ENCODE measurements at places on chromosomes 12 and 14. TPM values are rescaled to one million over a fixed set of nuclear protein-coding genes. Genes with fewer than 3 reads are reported as not detected.

GRCh38 chr12:70796989-70797388 is 123.5 kb downstream of the PTPRR start:
- no peaks in the 10 kb centered on the region for H3K4me1 ChIP-seq
- no peaks in the 10 kb centered on the region for H3K36me3 ChIP-seq
- H3K27ac ChIP-seq: no peak overlapping the region
- DNase-seq: no peak
- H3K4me3 ChIP-seq: no peak overlapping the region
- no peaks in the 10 kb centered on the region for H3K27me3 ChIP-seq

- H3K36me3 ChIP-seq: no peaks in the 10 kb centered on the region
- H3K4me3 ChIP-seq: no peak overlapping the region
- DNase-seq: peak; percentile 24
- peaks cover 4% of the 10 kb centered on the region for H3K4me1 ChIP-seq
- no peaks in the 10 kb centered on the region for H3K27me3 ChIP-seq
Measured at GRCh38 chr14:55936691-55937090, 181.5 kb upstream of the PELI2 start.

DNA sequence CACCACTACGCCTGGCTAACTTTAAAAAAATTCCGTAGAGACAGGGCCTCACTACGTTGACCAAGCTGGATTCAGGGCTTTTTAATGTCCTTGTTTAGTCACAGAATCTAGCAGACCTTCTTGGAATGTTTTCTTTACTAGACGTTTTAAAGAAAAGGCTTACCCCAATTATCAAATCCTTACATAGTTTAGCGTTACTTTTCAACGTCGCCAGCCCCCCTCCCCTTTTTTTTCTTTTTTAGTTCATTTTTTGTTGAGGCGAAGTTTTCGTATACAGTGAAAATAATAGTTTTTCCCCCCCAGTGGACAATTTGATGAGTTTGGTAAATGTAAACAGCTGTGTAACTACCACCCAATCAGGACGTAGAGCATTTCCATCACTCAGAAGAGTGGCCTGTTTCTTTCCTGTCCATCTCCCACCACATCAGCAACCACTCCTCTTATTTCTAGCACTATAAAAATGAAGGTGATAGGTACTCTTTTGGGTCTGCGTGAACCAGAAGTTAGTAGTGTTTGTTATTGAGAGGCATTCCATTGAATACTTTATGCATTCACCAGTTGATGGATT is 753 bp upstream of the DLGAP5 start:
- peaks cover 10% of the 10 kb centered on the region for H3K36me3 ChIP-seq
- peaks cover 15% of the 10 kb centered on the region for H3K4me1 ChIP-seq
- peak overlapping the region; percentile 89 for H3K4me3 ChIP-seq
- no peak overlapping the region for H3K27ac ChIP-seq
- no peak for DNase-seq

DNA sequence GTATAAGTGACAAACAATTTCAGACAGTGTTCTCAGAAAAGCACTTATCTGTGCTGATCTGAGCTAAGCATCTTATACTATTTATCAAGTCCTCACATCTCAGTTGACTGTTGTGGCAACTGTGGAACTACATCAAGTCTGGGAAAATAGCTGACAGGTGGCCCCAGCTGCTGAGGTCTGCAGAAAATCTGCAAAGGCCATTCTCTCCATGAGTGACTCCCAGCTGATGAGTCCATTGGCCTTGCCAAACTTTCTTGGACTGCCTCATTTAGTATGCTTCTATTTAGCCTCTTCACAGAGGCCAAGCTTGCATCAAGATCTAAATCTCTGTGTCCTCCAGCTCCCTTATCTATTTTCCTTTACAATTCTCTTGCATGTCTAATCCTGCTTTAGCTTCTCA is 174.5 kb upstream of the RBM19 start:
- no peaks in the 10 kb centered on the region for H3K4me1 ChIP-seq
- H3K27me3 ChIP-seq: peaks cover 84% of the 10 kb centered on the region
- no peak overlapping the region for H3K27ac ChIP-seq

DNA sequence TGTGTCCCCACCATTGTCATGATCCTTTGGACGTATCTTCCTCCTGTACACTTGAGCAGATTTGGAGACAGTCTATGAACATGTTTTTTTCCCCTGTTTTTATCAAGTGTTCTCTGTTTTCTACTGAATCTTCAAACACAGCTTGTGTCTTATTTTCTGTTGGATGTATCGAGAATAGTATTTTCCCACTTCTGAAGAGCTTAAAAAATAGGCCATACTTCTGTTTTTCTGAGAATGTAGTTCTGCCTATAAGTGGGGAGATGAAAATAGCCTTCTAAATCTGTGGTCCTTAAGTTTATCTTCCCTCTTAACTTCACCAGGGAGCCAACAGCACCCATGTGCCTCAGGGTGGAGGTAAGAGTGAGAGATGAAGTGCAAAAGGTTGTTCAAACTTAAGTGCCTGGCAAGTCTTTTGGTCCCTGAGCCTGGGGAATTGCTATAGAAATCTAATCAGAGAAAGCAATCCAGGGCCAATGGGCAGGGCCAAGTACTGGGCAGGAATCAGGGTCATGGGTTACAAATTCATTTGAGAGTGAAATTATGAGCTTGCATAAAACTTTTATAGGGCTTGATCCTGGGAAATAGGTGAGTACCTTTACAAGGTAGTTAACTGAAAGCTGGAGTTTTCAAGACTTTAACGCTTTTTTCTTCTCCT is 58.9 kb downstream of the ARF6 start:
- H3K4me1 ChIP-seq: no peaks in the 10 kb centered on the region
- H3K4me3 ChIP-seq: no peak overlapping the region
- no peak for DNase-seq

DNA sequence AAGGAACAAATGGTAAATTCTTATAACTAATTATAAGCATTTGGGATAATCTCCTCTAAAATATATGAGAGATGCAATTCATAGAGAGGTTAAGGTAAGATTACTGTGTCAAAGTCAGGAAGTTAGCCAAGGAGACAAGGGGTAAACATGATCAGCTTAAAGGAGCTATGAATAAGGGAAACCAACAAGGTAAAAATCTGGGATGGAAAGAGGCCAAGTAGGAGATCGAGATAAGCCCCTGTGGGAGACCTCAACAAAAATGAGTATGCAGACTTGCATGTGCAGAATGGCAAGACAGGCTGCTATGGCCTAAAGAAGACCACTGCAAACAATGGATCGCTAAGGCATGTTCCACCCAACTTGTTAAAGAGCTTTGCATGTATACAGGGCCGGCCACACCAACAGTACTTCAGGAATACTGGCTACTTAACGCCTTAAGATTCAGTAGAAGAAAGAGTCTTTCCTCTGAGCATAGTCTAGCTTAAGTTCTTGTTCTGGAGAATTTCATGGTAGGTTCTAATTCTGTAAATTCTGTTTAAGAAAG is 738.6 kb downstream of the GALC start:
- H3K4me1 ChIP-seq: peaks cover under 1% of the 10 kb centered on the region
- H3K36me3 ChIP-seq: no peaks in the 10 kb centered on the region
- DNase-seq: no peak
- no peak overlapping the region for H3K27ac ChIP-seq

- no peak for DNase-seq
- no peak overlapping the region for H3K4me3 ChIP-seq
- H3K36me3 ChIP-seq: no peaks in the 10 kb centered on the region
Measured at GRCh38 chr12:92068459-92068858, 77.2 kb downstream of the BTG1 start.

GRCh38 chr12:116689521-116689920 is 48.3 kb downstream of the SPRING1 start:
- peaks cover 31% of the 10 kb centered on the region for H3K4me1 ChIP-seq
- no peak overlapping the region for H3K4me3 ChIP-seq
- H3K27ac ChIP-seq: no peak overlapping the region

DNA sequence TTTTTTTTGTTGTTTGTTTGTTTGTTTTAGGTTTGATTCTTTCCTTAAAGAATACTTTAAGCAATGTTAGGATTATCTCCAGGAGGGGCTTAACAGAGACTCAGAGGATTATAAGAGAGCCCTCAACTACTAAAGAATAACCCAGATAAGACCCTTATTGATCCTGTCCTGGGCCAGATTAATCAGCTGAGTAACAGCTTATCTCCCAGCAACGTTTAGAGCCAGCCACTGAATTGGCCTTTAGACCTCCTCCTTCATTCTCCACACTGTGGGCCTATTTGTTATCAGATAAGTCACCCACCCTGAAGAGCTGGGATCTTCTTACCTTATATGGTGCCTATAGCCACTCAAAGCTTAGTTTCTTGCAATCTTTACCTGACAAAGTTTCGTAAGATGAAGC is 71.1 kb downstream of the FIGNL2 start:
- no peaks in the 10 kb centered on the region for H3K27me3 ChIP-seq
- no peak overlapping the region for H3K4me3 ChIP-seq
- H3K36me3 ChIP-seq: no peaks in the 10 kb centered on the region
- H3K27ac ChIP-seq: no peak overlapping the region
- DNase-seq: peak; percentile 42

GRCh38 chr14:23122086-23122485 is 3.0 kb upstream of the CEBPE start:
- H3K4me1 ChIP-seq: peaks cover 18% of the 10 kb centered on the region
- H3K27me3 ChIP-seq: no peaks in the 10 kb centered on the region
- no peak overlapping the region for H3K27ac ChIP-seq
- H3K36me3 ChIP-seq: no peaks in the 10 kb centered on the region

DNA sequence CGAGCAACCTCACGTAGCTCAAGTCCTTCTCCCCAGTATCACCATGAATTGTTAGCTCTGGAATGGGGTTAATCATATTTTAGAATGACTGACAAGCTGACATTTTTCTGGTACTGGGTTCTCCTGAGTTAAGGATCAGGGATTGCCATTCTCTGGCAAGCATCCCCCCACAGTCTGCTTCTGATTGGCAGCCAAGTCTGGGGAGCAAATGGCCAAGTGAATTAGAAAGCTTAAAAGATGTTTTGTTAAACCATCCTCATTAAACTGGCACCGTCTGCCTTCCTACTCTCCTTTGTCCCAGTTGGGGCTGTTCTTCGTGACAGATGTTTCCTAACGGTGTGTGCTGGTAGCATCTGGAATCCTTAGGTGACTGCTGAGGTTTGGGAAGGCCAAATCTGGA is 17.2 kb upstream of the CISTR start:
- H3K4me1 ChIP-seq: no peaks in the 10 kb centered on the region
- no peak overlapping the region for H3K27ac ChIP-seq
- DNase-seq: no peak
- H3K36me3 ChIP-seq: no peaks in the 10 kb centered on the region

DNA sequence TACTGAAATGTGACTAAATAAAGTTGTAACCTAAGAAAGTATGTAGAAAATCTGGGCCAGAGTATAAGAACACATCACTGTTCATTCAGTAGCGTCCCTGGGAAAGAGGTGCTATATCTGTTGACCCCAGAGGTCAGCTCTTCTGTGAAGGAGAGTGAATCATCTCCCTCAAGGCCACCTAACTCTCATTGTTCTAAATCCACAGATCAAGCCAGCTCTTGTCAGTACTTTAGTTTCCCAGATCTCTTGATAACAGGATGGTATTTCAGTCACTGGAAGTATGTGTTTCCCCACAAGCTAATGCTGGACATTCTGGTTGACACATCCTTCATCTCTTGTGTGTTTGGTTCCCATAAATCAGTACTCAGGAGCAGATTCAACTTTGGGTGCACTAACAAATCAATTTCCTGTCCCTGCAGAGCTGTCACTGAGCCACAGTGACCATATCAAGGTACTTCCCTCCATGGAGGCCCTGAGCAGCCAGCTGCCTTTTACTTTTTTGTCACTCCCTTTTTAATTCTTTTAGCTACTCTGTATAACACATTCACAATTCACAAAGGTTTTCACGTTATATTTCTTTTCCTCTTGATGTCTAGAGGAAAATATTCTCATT is 7.8 kb downstream of the KRT1 start:
- no peaks in the 10 kb centered on the region for H3K4me1 ChIP-seq
- H3K36me3 ChIP-seq: no peaks in the 10 kb centered on the region
- no peak overlapping the region for H3K4me3 ChIP-seq
- peaks cover 5% of the 10 kb centered on the region for H3K27me3 ChIP-seq
- no peak for DNase-seq

- no peak overlapping the region for H3K27ac ChIP-seq
- H3K4me3 ChIP-seq: no peak overlapping the region
- H3K27me3 ChIP-seq: no peaks in the 10 kb centered on the region
- peaks cover 6% of the 10 kb centered on the region for H3K4me1 ChIP-seq
Measured at GRCh38 chr14:97995038-97995437, 1197.9 kb downstream of the VRK1 start.

GRCh38 chr14:47389535-47389934 is 285.9 kb downstream of the MDGA2 start:
- peak overlapping the region; percentile 21 for H3K27ac ChIP-seq
- no peaks in the 10 kb centered on the region for H3K27me3 ChIP-seq
- H3K36me3 ChIP-seq: no peaks in the 10 kb centered on the region
- DNase-seq: peak; percentile 54
- H3K4me1 ChIP-seq: peaks cover 20% of the 10 kb centered on the region

GRCh38 chr12:18327036-18327435 is 65.7 kb downstream of the PIK3C2G start:
- no peaks in the 10 kb centered on the region for H3K36me3 ChIP-seq
- no peaks in the 10 kb centered on the region for H3K27me3 ChIP-seq
- H3K4me1 ChIP-seq: no peaks in the 10 kb centered on the region
- DNase-seq: no peak
- no peak overlapping the region for H3K27ac ChIP-seq

GRCh38 chr12:25074954-25075353 is 120.0 kb downstream of the DNAI7 start:
- no peak overlapping the region for H3K4me3 ChIP-seq
- H3K27me3 ChIP-seq: no peaks in the 10 kb centered on the region
- H3K4me1 ChIP-seq: no peaks in the 10 kb centered on the region
- DNase-seq: no peak
- no peaks in the 10 kb centered on the region for H3K36me3 ChIP-seq

- H3K27me3 ChIP-seq: peaks cover 100% of the 10 kb centered on the region
- peaks cover 24% of the 10 kb centered on the region for H3K4me1 ChIP-seq
- DNase-seq: peak; percentile 80
- H3K27ac ChIP-seq: no peak within 1 kb of the TSS
Measured at GRCh38 chr12:57738661-57739237, at the start of gene AGAP2. TSS of gene AGAP2 (minus strand) at chr12:57738742. CDS start at chr12:57738246, 496 bp downstream.

DNA sequence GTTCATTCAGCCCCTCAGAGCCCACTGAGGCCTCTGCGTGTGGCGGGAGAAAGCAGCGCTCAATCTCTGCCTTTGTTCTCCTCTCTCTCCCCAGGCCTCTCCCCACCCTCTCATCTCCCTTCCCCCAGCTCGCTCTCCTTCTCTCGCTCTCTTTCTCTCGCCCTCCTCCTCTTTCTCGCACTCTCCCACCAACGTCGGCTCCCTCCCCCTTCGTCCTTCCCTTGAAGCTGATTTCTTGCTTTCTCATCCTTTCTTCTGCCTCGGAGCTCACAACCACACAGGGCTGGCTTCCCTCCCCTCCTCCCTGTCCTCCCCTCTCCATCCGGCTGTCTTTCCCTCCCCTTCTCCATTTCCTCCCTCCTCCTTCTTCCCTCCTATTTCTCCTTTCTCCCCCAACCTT is 96.4 kb downstream of the LRRC74A start:
- no peaks in the 10 kb centered on the region for H3K36me3 ChIP-seq
- H3K4me1 ChIP-seq: peaks cover 67% of the 10 kb centered on the region
- H3K4me3 ChIP-seq: no peak overlapping the region
- H3K27ac ChIP-seq: no peak overlapping the region

GRCh38 chr14:89650077-89650978 is 233.3 kb upstream of the FOXN3 start:
- H3K27me3 ChIP-seq: no peaks in the 10 kb centered on the region
- DNase-seq: no peak

- DNase-seq: no peak
- H3K27me3 ChIP-seq: no peaks in the 10 kb centered on the region
- peaks cover 6% of the 10 kb centered on the region for H3K4me1 ChIP-seq
- no peak overlapping the region for H3K4me3 ChIP-seq
- no peaks in the 10 kb centered on the region for H3K36me3 ChIP-seq
Measured at GRCh38 chr12:6062395-6062756, 62.1 kb downstream of the VWF start.

The MAX gene
- total RNA-seq: 22.2 TPM

The CDKL1 gene
- 0.62 TPM for total RNA-seq

The PPP4R4 gene
- 25.5 TPM for total RNA-seq

The SYCP3 gene
- 0.04 TPM for total RNA-seq

The RAB21 gene
- 31.4 TPM for total RNA-seq

The SPRING1 gene
- total RNA-seq: 41.9 TPM
